ENCODE measurements at places on chromosomes 3 and 15.

GRCh38 chr15:69843900-69844304 is 253.8 kb downstream of the TLE3 start:
- DNase-seq: no peak
- H3K36me3 ChIP-seq: no peaks in the 10 kb centered on the region
- H3K4me1 ChIP-seq: peaks cover 2% of the 10 kb centered on the region
- H3K4me3 ChIP-seq: no peak overlapping the region
- H3K27me3 ChIP-seq: peaks cover 18% of the 10 kb centered on the region

- H3K4me3 ChIP-seq: no peak overlapping the region
- H3K4me1 ChIP-seq: peaks cover 2% of the 10 kb centered on the region
- no peaks in the 10 kb centered on the region for H3K27me3 ChIP-seq
- DNase-seq: no peak
Observed at GRCh38 chr3:100368441-100368840, 32.4 kb downstream of the TOMM70 start.

DNA sequence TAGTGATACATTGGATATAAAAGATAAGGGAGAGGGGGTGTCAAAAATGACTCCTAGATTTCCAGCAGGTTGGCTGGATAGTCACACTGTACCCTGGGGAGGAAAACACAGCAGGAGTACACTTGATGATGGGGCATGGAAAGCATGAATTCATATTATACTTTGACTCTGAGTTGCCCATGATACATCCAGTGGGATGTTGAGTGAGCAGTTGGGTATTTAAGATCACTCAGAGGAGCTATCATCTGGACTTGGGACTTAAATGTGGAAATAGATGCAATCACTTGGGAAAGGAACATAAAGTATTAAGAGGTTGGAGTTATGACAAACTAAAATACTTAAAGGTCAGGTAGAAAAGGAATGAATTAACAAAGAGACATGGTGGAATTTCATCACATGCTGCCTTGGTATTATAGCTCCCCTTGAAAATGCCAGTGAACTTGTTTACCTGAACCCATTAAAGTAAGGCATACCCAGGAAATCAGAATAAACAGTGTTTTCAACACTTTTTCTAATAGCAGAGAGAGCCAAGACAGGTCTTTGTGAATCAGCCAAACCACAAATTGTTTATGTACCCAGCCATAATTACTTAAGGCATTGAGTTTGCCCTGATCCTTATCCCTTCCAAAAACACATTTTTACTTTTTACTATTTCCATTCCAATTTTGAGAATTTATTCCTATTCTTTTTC is 49.9 kb upstream of the ABI3BP start:
- H3K4me1 ChIP-seq: no peaks in the 10 kb centered on the region
- DNase-seq: no peak
- H3K4me3 ChIP-seq: no peak overlapping the region
- H3K27me3 ChIP-seq: peaks cover 8% of the 10 kb centered on the region
- no peaks in the 10 kb centered on the region for H3K36me3 ChIP-seq
- H3K27ac ChIP-seq: no peak overlapping the region

DNA sequence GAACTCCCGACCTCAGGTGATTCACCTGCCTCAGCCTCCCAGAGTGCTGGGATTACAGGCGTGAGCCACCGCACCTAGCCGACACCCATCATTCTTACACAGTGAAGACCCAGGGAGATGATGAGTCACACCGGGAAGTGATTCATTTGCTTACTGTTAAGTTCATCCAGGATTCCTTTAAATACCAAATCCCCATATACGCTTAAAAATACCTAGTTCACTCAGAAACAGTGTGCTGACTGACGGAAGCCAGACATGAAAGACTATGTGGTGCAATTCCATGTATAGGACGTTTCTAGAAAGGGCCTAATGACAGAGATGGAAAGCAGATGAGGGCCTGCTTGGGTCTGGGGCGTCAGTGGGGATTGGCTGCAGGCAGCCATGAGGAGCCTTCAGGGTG is 75.2 kb downstream of the APBA2 start:
- DNase-seq: no peak
- H3K4me3 ChIP-seq: no peak overlapping the region
- H3K27ac ChIP-seq: no peak overlapping the region
- no peaks in the 10 kb centered on the region for H3K36me3 ChIP-seq

GRCh38 chr3:184525337-184526087 is 36.1 kb upstream of the EPHB3 start:
- H3K36me3 ChIP-seq: peaks cover 3% of the 10 kb centered on the region
- H3K27me3 ChIP-seq: peaks cover 59% of the 10 kb centered on the region
- H3K4me1 ChIP-seq: peaks cover 8% of the 10 kb centered on the region
- H3K4me3 ChIP-seq: peak overlapping the region; percentile 82
- H3K27ac ChIP-seq: no peak overlapping the region
- no peak for DNase-seq

GRCh38 chr15:58546635-58547627 is 115.1 kb downstream of the LIPC start:
- no peak for DNase-seq
- no peaks in the 10 kb centered on the region for H3K36me3 ChIP-seq
- H3K4me3 ChIP-seq: no peak overlapping the region
- no peaks in the 10 kb centered on the region for H3K27me3 ChIP-seq

DNA sequence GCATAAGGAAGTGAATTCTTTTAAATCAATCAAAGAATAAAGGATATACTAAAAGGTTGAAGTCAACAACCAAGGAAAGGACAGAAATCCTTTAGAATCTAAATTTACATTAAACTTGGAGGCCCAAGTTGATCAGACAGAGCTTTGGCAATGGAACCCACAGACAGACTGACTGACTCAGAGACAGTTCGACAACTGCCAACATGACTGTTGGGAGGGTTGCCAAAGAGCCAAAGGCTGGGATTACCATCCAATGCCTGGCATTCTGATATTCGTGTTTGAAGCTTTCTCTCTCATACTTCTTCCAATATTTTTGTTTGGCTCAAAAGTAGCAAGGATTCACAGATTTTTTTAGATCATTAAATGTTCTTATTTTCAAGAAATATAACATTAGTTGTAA is 406.1 kb downstream of the PLCL2 start:
- H3K27ac ChIP-seq: no peak overlapping the region
- H3K36me3 ChIP-seq: peaks cover 5% of the 10 kb centered on the region

DNA sequence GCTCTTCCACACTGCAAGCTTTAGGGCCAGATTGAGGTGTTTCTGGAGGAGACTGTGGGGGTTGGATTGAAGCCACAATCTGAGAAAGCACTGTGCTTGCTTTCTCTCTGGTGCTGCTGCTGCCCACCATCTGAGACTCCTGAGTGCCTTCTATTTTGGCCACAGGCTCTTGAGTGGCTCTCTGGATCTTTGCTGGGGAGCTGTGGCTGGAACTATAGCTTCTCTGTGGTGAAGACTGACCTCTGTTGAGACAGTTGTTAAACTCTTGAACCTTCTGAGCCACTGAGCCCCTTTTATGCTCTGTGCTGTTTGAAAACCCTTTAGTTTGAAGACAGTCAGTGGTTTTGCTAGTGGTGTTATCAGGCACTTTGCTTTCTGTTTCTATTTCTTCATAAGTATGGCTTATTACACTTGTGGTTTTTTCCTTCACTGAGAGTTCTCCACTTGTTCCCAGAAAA is 108.7 kb upstream of the TSPAN3 start:
- H3K27me3 ChIP-seq: no peaks in the 10 kb centered on the region
- H3K4me3 ChIP-seq: peak overlapping the region; percentile 55
- DNase-seq: no peak
- H3K4me1 ChIP-seq: peaks cover 17% of the 10 kb centered on the region
- no peaks in the 10 kb centered on the region for H3K36me3 ChIP-seq

- no peak overlapping the region for H3K4me3 ChIP-seq
- H3K4me1 ChIP-seq: peaks cover 29% of the 10 kb centered on the region
Observed at GRCh38 chr15:59410391-59410896, 27.5 kb upstream of the FAM81A start.

DNA sequence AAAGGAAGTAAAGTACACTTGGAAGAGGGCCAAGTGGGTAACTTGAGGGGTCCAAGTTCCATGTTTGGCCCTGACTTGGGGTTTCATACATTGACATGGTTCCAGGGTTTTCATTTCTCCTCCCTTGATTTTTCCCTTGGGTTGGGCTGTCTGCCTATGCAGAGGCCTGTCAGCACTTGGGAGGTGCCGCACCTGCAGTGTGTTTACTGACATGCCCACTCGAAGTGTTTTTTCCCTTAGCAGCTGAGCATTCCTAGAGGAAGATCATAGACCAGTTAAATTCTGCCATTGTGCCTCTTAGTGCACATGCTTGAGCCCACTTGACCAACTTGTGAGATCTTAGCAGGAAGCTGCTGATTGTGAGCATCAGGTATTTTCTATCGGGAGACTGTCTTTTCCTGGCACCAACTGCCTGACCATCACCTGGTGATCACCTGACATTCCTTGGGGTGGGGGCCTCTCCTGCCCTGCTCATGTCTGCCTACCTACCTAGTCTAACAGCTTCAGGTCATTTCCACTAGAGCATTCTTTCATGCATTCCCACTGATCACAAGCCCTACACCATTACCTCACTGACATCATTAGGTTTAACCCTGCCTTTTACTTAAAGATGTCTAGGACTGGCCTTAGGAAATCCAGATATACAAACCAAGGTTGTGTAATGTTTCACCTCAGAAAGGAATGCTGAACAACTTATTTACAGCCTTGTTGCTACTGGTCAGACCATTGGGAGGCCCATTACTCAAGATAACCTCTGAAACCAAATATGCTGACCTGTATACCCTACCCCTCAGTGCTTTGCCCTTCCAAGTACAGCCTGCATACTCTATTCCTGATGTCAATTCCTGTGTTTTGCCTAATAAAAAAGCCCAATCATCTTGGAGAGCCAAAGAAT is 68.3 kb downstream of the CD47 start:
- H3K27ac ChIP-seq: no peak overlapping the region
- DNase-seq: no peak
- H3K4me3 ChIP-seq: no peak overlapping the region
- peaks cover 2% of the 10 kb centered on the region for H3K36me3 ChIP-seq
- H3K4me1 ChIP-seq: peaks cover 4% of the 10 kb centered on the region

- no peaks in the 10 kb centered on the region for H3K36me3 ChIP-seq
- H3K27ac ChIP-seq: no peak overlapping the region
- no peak for DNase-seq
- peaks cover 49% of the 10 kb centered on the region for H3K27me3 ChIP-seq
- H3K4me1 ChIP-seq: peaks cover 10% of the 10 kb centered on the region
- H3K4me3 ChIP-seq: no peak overlapping the region
Observed at GRCh38 chr3:131796558-131797198, 238.1 kb downstream of the CPNE4 start.

DNA sequence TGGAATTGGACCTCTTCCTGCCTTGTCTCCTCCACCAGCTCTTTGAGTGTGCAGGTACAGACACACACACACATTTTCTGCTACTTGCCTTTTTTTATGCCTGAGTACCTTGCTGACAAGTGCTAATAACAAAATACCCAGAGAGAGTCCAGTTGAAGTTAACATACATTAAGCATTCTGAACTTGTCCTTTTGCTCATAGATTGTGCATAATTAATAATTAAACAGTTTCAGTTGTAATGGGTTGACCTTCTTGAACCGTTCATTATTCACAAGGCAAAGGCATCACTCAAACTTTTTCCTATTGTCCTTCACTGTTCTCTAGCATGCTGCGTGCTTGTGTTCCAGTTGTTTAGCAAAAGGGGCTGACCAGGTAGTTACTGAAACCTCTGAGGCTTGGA is 59.6 kb upstream of the SKOR1 start:
- DNase-seq: no peak
- H3K27me3 ChIP-seq: no peaks in the 10 kb centered on the region
- H3K4me1 ChIP-seq: peaks cover 20% of the 10 kb centered on the region

- no peaks in the 10 kb centered on the region for H3K4me1 ChIP-seq
- DNase-seq: no peak
- peaks cover 20% of the 10 kb centered on the region for H3K27me3 ChIP-seq
- H3K36me3 ChIP-seq: no peaks in the 10 kb centered on the region
Observed at GRCh38 chr3:140446734-140447133, 231.1 kb upstream of the TRIM42 start.

- H3K27ac ChIP-seq: peak overlapping the region; percentile 89
- no peaks in the 10 kb centered on the region for H3K27me3 ChIP-seq
- DNase-seq: no peak
- peaks cover 63% of the 10 kb centered on the region for H3K4me1 ChIP-seq
- no peaks in the 10 kb centered on the region for H3K36me3 ChIP-seq
Observed at GRCh38 chr3:71713041-71713440, 12.2 kb downstream of the EIF4E3 start.

GRCh38 chr3:86968244-86968932 is 22.6 kb downstream of the VGLL3 start:
- no peak overlapping the region for H3K27ac ChIP-seq
- no peak for DNase-seq
- H3K36me3 ChIP-seq: no peaks in the 10 kb centered on the region
- H3K27me3 ChIP-seq: no peaks in the 10 kb centered on the region
- H3K4me1 ChIP-seq: no peaks in the 10 kb centered on the region

DNA sequence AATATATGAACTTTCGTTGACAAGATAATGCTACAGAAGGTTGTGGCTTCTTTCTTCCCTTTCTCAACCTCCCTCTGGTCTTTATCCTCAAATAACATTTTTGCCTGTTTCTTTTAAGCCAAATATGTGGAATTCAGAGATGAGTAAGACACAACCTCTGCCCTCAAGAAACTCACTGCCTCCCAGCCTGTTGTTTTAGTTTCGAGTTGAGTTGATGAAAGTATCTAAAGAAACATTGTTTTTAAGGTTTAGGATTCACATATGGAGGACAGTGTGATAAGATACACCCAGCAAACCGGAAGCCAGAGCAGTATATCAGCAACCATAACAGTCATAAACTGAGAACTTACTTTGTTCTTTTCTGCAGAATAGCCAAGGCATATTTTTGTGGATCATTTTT is 218.6 kb downstream of the THSD4 start:
- no peaks in the 10 kb centered on the region for H3K4me1 ChIP-seq
- no peaks in the 10 kb centered on the region for H3K36me3 ChIP-seq

- H3K27me3 ChIP-seq: no peaks in the 10 kb centered on the region
- peaks cover 1% of the 10 kb centered on the region for H3K4me1 ChIP-seq
- H3K27ac ChIP-seq: no peak overlapping the region
- DNase-seq: no peak
- peaks cover 2% of the 10 kb centered on the region for H3K36me3 ChIP-seq
- no peak overlapping the region for H3K4me3 ChIP-seq
Observed at GRCh38 chr3:45551214-45552010, 43.1 kb upstream of the LIMD1 start.

GRCh38 chr3:183664913-183665381 is 29.5 kb downstream of the KLHL24 start:
- peaks cover 7% of the 10 kb centered on the region for H3K4me1 ChIP-seq
- no peaks in the 10 kb centered on the region for H3K27me3 ChIP-seq
- H3K27ac ChIP-seq: no peak overlapping the region
- H3K36me3 ChIP-seq: peaks cover 3% of the 10 kb centered on the region

Measured in T-helper 17 cell (primary cell).